IMR-90 (cell line): ENCODE measurements at places on chromosomes 12 and 14. TPM values are rescaled to one million over a fixed set of nuclear protein-coding genes. Genes with fewer than 3 reads are reported as not detected.

The AMIGO2 gene
- 31.7 and 32.6 TPM in 2 replicates for total RNA-seq

GRCh38 chr12:4032924-4033615 lies 159.9 kb upstream of the PARP11 start:
- DNase-seq = peak; percentile 32

- no peak for DNase-seq
These were observed 1372.1 kb upstream of the SEL1L start for GRCh38 chr14:82905762-82906161.

DNA sequence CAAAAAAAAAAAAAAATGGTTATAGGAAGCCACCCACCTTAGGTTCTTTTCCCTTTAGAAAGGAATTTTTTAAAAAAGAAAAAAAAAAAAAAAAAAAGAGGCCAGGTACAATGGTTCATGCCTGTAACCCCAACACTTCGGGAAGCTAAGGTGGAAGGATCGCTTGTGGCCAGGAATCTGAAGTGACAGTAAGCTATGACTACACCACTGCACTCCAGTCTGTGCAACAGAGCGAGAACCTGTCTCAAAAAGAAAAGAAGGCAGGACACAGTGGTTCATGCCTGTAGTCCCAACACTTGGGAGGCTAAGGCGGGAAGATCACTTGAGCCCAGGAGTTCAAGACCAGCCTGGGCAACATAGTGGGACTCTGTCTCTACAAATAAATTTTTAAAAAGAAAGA lies 36.0 kb downstream of the SPTLC2 start:
- no peak for DNase-seq

DNA sequence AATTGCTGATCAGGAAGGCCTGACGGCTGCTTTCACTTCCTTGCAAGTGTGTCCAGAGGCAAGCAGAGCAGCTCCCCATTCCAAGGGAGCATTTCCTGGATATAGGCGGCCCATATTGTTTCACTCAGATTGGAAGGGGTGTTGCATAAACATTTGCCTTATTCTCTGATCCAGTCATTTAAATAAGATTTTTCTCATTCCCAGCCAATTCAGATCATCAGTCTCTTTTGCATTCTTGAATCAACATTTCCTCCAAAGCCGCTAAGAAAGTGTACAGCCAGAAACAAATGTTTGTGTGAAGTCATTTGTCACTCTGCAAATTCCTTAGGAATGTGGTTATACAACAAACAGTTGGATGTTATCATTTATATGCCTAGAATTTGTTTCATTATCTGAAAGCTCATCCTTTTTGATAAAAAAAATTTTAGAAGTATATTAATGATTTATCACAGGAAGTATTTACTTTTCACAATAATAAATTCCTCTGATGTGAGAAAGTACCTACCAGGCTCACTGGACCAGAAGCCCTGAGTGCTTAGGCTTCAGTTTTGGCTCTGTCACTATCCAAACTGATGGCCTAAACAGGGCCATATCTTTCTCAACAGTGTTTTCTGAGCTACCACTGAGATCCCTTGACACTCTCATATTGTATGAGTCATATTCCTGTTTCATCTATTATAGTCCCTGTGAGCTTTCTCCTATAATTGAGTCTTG lies 379.6 kb downstream of the CCDC91 start:
- DNase-seq = peak; percentile 80

The SLC24A4 gene
- total RNA-seq = under 0.01 TPM in 1 of 2 replicates, not detected in the other

The KRT79 gene
- total RNA-seq = under 0.01 TPM in 1 of 2 replicates, not detected in the other

The DIO2 gene
- total RNA-seq = 21.7 and 24.2 TPM in 2 replicates

The RABGGTA gene
- 25.6 and 27.2 TPM in 2 replicates for total RNA-seq
